Activated naive CD4-positive, alpha-beta T cell treated with anti-CD3 and anti-CD28 coated beads, Interleukin-2, amount 50 U/mL, for 16 hours (primary cell): ENCODE measurements at places on chromosomes 7 and 10.

- no peak for DNase-seq
Measured at GRCh38 chr7:51140199-51141164, 176.1 kb downstream of the COBL start.

DNA sequence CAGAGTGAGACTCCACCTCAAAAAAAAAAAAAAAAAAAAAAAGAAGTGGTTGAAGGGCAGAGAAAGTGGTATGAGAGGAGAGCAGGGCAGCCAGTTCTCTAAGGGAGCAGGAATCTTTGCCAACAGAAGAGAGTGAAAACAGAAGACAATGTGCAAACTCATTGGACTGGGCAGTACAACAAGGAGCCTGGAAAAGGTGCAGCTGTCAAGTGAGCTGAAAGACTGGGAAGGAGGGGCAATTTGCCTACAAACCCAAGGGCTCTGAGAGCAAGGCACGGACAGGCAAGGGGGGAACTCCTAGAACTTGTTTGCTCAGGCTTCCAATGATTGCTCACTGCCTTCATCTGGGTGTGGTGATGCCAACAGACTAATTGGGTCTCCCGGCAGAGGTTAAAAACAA, 9.5 kb downstream of the ACTR1A start:
- no peak for DNase-seq

DNA sequence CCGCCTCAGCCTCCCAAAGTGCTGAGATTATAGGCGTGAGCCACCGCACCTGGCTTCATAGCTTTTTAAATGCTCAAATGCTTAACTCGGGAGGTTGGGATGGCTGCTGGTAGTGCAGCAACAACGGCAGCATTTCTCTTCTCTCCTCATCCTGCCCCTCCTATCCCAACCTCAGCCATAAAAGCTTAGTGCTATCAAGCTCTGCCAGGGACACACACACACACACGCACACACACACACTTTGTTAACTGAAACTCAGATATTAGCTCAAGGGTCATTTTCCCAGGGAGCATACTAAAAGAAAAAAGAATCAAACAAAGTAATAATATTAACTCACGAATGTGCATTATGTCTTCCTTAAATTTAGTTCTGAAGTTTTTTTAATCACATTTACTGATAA, 63.0 kb upstream of the HPS1 start:
- no peak for DNase-seq

DNA sequence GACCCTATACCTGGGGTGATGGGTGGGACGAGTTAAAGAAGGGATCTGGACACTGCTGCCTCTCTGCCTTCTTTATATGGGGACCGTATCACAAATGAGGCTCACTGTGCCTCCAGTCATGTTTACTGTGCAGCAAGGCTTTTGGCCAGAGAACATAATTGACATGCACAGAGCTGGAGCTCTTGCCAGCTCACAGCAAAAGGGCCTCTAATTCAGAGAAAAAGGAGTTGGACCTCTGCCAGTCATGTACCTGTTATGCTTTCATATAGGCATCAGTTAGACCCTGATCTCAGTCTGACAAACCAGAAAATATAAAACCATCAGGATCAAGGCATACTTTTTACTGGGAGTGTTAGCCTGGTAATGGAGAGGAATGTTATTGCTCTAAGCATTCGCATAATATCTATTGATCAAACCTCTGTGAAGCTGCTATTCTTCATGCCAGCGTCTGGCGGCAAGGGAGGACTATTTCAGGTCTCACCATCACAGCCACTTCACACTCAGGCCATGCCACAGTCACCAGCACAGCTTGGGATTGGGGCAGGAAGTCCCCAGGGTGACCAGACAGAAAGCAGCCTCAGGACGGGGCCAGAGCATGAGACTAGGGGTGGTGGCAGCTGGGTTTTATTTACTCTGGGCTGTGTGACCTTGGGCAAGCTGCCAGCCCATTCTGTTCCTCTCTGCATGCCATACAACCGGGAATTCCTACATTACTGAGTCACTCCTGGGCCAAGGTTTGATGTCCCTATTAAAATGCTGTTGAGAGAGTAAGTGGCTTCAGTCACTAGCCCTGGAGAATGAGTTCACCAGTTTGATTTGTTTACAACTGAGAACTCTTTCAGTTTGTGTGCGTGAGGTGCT, 90.1 kb downstream of the NPSR1 start:
- no peak for DNase-seq

DNA sequence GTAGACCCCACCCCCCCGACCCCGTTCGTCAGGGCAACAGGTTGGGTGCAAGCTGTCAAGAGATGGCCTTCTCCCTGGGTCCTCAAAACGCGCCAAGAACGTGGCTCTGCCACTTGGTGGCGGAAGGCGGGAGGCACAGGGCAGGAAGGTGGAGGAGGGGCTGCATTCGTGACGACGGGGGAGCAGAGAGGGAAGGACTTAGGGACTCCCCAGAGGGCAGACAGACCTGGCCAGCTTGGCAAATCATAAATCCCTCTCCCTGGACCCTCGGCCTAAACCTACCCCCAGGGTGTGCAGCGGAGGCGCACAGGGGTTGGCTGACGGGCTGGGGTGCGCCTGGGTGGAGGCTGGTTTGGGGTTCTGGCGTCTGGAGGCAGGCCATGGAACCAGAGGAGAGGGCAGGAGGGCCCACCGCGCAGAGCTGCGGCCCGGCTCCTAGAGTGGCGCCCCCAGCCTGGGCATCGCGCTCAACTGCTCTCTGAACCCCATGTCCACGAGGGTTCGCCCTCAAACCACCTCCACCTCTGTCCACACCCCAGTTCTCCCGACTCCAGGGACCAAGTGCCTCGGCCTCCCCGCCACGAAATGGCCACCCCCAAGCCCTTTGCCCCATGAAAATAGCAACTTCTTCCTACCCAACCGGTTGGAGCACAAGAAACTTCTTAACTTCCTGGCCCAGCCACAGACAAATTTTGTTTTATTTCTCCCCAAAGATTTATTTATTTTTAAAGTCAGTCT, 10.8 kb upstream of the GATA3 start:
- DNase-seq: no peak

DNA sequence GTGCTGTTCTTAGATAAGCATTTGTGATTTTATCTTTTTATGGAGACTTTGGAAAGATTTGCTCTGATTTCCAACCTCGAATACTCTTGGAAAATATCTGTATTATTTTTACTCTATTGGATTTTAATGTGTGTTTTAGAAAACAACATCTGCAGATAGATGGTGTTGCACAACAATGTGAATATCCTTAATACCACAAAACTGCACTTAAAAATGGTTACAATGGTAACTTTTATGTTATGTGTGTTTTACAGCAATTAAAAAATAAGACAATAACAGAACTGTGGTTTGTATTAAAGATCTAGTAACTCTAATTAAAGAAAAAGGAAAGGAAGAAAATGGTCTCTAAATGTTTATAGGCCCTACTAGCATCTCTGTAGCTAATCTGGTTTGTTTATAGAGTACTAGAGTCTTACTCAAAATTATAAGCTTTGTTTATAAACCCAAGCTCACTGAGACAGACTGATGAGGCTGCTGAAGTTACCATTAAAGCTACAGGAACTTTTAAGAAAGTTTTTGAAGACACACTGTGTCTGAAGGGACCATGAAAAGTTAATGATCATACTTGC, 74.6 kb upstream of the CC2D2B start:
- DNase-seq: no peak

- no peak for DNase-seq
Measured at GRCh38 chr10:49093922-49094321, 21.4 kb downstream of the VSTM4 start.

DNA sequence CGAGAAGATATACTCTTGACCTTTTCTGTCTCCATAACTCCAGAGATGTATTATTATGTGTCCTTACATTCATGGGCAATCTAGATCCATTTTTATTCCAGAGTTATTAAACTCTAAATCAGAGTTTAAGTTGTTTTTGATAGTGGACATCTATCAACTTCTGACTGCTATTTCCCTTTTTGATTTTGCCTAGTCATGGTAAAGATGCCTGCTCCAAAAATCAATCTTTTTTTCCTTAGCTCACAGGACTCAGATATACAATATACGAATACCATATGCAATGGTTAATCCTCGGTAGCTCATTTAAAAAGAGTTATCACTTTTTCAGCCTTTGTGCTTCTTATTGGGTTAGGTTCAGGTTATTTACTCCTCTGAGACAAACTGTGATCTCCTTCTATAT, 15.8 kb upstream of the ZEB1 start:
- DNase-seq: no peak

DNA sequence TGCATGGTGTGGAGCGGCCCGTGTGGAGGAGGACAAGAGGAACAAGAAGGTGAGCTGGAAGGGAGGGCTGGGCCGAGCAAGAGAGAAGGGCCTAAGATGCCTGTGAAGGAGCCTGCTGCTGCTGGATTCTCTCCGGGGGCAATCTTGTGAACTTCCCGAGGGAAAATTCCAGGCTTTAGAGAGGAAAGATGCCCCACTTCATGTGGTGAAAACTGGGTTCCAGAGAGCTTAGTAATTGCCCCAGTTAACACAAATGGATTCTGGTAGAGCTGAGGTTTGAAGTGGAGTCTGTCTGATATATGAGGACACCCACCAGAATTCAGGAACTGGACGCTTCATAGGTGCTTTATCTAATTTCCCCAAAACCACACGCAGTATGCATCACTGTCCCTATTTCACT, 114.1 kb upstream of the ZMIZ1 start:
- no peak for DNase-seq

DNA sequence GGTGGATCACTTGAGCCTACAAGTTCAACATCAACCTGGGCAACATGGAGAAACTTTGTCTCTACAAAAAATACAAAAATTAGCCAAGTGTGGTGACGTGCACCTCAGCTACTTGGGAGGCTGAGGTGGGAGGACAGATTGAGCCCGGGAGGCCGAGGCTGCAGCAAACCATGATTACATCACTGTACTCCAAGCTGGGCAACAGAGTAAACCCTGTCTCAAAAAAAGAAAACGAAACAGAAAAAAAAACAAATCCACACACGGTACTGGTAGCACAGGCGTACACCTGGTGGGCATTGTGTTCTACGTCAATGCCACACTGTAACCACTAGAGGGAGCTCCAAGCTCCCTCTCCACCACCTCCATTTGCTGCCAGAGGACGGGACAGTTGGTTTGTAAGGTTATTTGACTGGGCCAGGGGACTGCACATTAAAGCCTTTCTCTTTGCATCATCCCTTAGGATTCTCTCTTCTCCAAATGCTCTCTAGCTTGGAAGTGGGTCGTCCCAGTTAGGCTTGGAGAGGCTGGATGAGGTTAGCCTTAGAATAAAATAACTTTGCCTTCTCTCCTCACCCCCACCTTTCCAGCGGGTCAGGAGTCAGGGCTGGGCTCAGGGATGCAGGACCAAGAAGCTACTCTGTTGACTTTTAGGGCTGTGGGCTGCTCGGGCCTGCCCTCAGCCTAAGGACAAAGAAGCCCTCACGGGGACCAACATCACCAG, 130.8 kb downstream of the SORBS1 start:
- peak; percentile 16 for DNase-seq

DNA sequence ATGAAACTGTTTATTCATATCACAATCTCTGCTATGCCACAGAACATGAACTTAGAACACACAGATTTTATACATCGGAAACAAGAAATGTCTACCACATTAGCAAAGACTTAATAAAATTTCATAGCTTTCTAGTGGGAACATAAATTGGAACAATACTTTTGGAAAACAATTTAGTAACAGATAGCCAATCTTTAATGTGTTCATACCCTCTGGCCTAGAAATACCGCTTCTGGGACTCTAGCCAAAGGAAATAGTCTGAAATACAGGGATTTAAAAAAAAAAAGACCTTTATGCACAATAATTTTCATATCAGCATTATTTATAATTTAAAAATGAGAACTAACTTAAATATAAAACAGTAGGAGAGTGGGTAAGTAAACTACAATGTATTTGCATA, 168.5 kb downstream of the PLXNA4 start:
- no peak for DNase-seq

DNA sequence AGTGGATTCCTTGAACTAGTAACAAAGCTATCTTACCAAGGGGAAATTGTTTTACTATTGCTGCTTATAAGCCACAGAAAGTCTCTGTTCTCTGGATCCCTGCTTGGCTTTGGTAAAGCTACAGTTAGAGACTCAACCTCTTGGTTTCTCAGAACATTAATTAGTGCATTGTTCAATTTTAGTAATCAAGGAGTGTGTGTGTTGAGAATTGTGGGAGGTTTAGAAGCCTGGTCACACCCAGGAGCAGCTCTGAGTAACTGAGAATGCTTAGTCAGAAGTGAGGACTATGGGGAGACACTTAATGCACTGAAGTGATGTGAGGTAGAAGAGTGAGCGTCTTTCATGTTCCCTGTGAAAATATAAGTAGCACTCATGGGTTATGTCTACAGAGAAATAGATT, 8.2 kb upstream of the ACTA2 start:
- no peak for DNase-seq

GRCh38 chr10:25059990-25060389, 43.6 kb downstream of the THNSL1 start:
- DNase-seq: no peak

DNA sequence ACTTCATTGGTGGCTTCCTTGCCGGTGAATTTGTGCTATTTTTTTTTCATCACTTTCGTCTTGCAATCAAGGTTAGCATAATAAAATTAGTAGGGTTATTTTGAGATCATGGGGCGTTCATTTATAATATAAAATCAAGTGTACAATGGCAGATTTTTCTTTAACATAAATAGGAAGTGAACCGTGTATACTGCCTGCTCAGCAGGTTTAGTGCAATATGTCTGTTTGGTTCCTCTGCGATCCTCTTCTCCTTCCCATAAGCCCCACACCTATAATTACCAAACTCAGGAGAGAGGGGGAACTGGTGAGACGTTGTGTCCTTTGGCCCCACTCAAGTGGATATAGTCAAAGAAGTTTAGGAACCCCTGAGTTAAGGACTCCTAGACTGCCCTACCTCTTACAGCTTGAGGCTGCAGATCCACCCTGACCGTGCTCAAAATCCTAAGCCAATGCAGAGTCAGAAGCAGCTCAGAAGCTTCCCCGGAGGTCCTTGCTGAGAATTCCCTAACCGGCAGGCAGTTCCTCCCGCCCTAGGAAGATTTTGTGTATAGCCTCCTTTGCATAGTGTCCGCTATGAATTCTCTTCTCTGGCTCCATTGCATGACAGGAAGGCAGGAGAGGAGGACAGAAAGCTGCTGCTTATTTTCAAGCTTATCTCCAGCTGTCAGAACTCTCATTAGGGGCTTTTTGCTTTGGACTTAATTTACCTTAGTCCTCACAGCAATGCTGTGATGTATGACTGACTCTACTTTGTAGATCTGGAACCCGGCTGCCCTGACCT, 41.5 kb downstream of the PYROXD2 start:
- no peak for DNase-seq
